ENCODE measurements at places on chromosomes 4 and X.
A peak's percentile ranks its signal among the peaks of the same experiment; 100 is the strongest.

DNA sequence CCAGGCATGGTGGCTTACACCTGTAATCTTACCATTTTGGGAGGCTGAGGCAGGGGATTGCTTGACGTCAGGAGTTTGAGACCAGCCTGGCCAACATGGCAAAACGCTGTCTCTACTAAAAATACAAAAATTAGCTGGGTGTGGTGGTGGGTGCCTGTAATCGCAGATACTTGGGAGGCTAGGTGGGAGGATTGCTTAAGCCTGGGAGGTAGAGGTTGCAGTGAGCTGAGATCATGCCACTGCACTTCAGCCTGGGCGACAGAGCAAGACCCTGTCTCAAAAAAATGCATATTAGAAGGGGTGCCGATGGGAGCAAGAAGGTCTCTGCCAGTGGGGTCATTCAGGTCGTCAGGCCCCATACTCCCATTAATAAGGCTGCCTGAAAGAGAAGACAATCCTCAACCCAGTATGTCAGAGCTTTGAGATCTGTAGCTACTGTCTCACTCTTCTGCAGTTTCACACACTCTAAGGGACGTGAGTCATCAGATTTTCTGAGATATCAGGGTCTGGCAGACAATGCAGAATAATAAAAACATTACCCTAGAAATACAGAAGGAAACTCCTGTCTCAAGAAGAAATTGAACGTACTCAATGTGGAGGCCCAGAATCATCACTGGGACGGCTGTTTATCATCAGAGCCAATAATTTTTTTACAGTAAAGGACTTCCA, 176.7 kb upstream of the FAT1 start:
- peak; percentile 39 for DNase-seq

DNA sequence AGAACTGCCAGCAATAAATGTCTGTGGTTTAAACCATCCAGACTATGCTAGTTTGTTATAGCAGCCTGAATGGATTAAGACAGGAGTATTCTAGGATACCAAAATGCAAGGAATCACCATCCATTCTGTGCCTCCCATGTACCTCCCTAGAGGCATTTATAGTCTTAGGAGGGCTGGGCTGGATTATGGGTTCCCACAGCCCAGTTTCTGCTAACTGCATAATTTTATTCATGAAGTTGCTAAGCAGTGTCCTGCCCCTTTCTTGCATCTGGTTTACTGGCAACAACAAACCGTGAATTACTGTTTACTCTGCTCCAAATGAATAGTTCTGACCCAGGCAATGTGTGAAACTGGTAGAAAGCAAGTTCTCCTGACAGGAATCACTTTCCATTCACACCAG, 67.1 kb upstream of the PRKX start:
- no peak for DNase-seq

GRCh38 chr4:146976145-146976544, 30.5 kb upstream of the TTC29 start:
- no peak for DNase-seq

GRCh38 chr4:89134775-89135319, 23.5 kb downstream of the TIGD2 start:
- DNase-seq = peak; percentile 5

DNA sequence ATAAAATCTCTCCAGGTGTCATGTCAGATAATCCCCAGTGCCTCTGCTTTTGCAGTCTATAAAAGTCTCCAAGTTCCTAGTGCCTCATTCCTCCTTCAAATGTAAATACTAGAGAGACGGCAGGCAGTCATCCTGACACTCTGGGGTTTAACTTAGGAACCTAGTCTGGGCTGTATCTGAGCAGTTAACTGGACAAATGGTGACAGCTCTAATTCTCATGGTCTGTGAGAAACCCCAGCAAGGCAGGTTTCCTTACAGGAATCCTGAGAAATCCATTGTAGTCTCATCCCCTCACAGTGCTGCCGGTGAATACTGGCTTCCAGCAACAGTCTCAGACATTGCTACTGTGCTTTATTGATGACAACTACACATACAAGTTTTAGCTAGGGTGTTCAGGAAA, 246.8 kb downstream of the SNCA start:
- DNase-seq = no peak

GRCh38 chr4:2797545-2798305, 4.8 kb downstream of the SH3BP2 start:
- DNase-seq = no peak

GRCh38 chr4:174591243-174592021, 69.1 kb upstream of the HPGD start:
- no peak for DNase-seq

DNA sequence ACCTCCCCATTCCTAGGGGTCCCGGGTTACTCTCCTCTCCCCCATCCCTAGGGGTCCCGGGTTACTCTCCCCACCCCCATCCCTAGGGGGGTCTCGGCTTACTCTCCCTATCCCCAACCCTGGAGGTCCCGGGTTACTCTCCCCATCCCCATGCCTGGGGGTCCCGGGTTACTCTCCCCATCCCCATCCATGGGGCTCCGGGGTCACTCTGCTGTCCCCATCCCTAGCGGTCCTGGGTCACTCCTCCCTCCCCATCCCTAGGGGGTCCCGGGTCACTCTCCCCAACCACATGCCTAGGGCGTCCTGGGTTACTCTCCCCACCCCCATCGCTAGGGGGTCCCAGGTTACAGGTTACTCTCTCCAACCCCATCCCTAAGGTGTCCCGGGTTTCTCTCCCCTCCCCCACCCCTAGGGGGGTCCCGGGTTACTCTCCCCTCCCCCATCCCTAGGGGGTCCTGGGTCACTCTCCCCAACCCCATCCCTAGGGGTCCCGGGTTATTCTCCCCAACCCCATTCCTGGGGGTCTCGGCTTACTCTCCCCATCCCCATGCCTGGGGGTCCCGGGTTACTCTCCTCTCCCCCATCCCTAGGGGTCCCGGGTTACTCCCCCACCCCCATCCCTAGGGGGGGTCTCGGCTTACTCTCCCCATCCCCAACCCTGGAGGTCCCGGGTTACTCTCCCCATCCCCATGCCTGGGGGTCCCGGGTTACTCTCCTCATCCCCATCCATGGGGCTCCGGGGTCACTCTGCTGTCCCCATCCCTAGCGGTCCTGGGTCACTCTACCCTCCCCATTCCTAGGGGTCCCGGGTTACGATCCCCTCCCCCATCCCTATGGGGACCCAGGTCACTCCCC, 821 bp downstream of the ASMTL start:
- no peak for DNase-seq

DNA sequence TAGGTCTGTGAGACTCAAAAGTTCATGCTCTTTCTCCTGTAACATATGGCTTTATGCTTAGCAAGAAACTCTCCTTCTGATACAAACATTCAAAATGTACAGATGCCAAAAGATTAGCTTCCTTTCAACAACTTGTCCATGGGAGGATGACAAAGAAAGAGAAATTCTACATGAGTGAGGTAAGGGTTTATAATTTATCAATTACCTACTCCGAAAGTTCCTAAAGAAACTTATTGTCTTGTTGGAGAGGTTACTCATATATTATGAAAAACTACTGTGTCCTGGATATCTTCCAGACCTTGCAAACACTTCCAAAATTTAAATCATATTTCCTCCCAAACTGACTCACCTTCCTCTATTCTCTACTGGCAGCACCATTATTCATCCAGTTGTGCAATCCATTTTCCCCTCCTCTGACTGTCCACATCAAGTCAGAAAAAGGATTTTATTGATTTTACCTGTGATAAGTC, 65.1 kb downstream of the ENPEP start:
- DNase-seq = peak; percentile 5

DNA sequence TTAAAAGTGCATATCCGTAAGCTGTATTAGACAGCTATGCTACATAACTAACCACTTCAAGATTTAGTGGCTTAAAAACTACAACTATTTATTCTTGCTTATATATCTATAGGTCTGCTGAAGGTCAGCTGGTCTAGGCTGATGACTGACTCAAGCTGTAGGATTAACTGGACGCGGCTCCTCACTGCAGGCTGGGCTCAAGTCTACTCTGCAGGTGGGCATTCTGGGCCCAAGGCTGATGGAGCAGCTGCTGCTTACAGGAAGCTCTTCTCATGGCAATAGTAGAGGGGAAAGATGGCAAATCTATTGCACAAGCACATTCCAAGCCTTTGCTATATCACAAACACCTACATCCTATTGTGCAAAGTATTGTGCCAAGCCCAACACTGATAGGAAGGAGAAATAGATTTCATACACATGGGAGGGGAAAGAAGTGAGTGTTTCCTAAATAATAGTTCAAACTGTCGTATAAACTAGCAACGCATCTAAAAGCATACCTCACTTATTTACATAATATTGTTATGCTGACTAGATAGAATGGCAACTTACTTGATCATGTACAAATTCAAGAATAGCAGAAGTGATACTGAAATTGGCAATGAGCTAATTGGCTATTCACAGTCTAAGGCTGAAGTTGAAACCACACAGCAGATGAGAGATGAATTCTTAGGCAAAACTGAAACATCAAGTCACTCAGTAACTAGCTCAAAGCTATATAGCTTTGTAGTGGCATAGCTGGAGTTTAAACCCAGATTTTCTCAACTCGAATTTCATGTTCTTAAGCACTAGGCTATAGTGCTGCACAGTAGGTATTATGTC, 263.8 kb downstream of the NKX6-1 start:
- DNase-seq = no peak

- no peak for DNase-seq
Observed at GRCh38 chr4:147913137-147913536, 181.2 kb downstream of the ARHGAP10 start.

GRCh38 chr4:24140892-24141291, 251.0 kb upstream of the PPARGC1A start:
- no peak for DNase-seq

DNA sequence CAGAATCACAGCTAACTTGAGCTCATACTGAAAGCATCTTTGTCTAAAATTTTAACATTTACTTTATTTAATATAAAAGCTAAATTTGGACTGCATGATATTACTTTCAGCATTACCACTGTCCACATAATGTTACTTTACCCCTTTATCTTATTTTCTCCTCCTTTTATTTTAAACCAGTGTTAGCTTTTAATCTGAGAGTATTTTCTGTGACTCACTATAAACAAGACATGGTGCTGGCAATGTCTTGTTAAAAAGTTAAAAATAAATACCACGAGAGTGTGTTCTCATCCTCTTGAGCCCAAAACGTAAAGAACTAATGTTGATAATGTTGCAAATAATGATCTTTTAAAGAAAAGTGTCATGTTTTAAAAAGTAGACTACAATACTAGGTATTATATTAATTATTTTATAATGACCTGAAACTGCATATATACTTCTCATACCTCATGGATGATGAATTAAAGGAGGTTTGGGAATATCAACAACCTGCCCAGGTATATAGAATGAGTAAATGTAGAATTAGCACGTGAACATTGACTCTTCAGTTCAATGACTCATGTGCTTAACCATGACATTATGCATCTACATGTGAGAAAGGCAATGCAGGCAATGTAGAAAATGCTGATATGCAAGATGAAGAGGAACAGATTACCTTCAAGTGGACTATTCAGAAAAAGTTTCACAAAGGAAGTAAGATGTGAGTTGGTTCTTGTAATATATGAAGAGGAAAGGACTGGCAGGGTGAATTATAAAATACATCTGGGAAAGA, 454.1 kb upstream of the ADGRL3 start:
- no peak for DNase-seq

DNA sequence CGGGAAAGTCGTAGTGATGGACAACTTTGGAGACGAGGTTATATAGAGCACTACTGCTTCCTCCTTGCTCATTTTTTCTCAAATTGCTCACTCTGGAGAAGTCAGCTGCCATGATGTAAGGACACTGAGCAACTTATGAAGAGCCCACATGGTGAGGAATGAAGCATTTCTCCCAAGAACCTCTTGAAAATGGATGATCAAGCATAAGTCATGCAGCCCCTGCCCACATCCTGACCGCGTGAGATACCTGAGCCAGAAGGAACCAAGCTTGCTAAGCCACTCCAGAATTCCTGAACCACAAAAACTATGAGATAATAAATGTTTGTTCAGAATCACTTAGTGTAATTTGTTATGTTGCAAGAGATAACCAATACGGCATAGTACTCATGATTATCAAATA, 42.8 kb downstream of the PDE5A start:
- DNase-seq = no peak

GRCh38 chr4:186887752-186888151, 164.1 kb upstream of the FAT1 start:
- DNase-seq = no peak
